PC-9 (cell line): ENCODE measurements at places on chromosomes 6 and 20. TPM values are rescaled to one million over a fixed set of nuclear protein-coding genes. Genes with fewer than 3 reads are reported as not detected.

Gene PSORS1C1
- total RNA-seq = 29.2 and 34.2 TPM in 2 replicates

Gene LAMP5
- total RNA-seq = not detected in 2 replicates

Gene AKAP7
- total RNA-seq = 3.8 and 4.5 TPM in 2 replicates

Gene PLA2G7
- 0.68 and 0.98 TPM in 2 replicates for total RNA-seq

Gene CPNE5
- 0.37 and 0.40 TPM in 2 replicates for total RNA-seq

Gene FUT9
- 5.2 and 6.9 TPM in 2 replicates for total RNA-seq

Gene SMLR1
- not detected in 2 replicates for total RNA-seq

Gene PRPF6
- total RNA-seq = 103 and 111 TPM in 2 replicates

Gene NRSN1
- not detected in 2 replicates for total RNA-seq
